Inflammatory macrophage treated with lipopolysaccharide for 4 hours (primary cell): ENCODE measurements at places on chromosomes 5 and 9.
A peak's percentile ranks its signal among the peaks of the same experiment; 100 is the strongest.

GRCh38 chr5:160675988-160676387, 176.0 kb downstream of the ATP10B start:
- DNase-seq: peak; percentile 22

- no peak for DNase-seq
These were observed 48.7 kb downstream of the PCSK1 start for GRCh38 chr5:96384353-96384752.

- peak; percentile 41 for DNase-seq
These were observed 62.6 kb downstream of the NEK6 start for GRCh38 chr9:124320062-124320973.

- DNase-seq: no peak
These were observed 74.1 kb downstream of the STX17 start for GRCh38 chr9:99980598-99980997.

DNA sequence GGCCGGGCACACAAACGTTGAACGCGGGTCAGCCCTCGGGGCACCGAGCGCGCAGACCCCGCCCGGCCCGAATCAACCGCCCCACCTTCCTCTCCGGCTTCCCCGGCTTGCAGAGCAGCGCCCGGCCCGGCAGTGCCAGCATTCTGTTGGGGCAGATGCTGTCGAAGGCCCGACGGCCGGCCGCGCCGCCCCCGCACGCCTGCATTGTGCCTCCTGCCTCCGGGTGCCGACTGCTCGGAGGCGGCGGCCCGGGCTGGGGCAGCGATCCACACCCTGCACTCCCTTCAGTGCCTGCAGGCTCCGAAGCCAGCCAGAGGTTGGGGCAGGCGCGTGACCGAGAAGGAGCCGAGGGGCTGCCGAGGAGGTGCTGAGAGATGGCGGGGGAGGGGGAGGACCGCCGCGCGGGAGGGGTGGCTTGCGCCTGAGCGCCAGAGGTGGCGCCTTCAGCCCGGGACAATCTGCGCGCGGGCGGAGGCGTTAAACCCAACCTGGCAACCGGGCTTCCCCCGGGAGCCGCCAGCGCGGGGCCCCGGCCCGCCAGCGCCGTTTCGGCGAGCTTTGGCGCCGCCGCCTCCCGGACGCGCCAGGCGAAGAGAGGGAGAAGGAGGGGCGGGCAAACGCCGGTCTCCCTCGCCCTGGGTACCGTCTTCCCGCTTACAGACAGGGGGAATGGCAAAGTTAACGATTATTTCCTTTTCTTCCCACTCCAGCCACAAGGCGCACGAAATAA, at the start of gene MCIDAS:
MCIDAS (minus strand) TSS at position 382 of the 730 bp plus-strand sequence; CDS start at position 205, 177 bp downstream.
- DNase-seq: peak; percentile 4

DNA sequence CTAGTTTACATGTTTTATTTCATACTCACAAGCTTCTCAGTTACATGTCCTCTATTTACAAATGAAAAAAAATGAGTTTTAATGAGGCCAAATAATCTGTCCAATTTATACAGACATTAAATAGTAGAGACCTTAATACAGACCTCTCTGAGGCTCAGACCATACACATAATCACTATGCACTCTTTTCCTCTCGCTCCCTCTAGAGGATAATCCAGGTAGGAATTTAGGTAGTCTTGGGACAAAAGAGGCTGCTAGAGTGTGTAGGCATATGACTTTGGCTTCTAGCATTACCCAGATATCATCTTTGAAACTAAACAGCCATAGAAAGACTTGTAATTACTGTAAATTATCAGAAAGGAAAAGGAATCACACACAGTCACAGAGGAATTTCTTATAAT, 444.7 kb downstream of the HINT1 start:
- peak; percentile 11 for DNase-seq

DNA sequence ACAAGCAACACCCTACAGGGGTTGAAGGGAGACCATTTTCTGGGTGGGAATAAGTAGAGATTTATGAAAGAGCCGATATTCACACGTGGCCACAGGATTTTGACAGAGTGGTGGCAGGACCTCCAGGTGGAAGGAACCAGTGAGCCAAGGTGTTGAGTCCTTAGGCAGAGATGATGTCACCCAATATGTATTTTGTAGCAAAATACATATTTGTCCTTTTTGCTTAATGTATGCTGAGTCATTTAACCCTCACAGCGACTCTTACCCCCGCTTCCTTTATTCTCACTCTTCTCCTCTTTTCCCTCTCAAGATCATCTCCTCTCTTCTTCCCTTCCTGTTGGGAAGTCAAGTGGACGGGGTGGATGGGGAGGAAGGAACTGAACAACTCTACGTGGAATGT, 215.7 kb upstream of the S1PR3 start:
- no peak for DNase-seq

GRCh38 chr9:93619272-93619775, 42.9 kb downstream of the PHF2 start:
- no peak for DNase-seq

DNA sequence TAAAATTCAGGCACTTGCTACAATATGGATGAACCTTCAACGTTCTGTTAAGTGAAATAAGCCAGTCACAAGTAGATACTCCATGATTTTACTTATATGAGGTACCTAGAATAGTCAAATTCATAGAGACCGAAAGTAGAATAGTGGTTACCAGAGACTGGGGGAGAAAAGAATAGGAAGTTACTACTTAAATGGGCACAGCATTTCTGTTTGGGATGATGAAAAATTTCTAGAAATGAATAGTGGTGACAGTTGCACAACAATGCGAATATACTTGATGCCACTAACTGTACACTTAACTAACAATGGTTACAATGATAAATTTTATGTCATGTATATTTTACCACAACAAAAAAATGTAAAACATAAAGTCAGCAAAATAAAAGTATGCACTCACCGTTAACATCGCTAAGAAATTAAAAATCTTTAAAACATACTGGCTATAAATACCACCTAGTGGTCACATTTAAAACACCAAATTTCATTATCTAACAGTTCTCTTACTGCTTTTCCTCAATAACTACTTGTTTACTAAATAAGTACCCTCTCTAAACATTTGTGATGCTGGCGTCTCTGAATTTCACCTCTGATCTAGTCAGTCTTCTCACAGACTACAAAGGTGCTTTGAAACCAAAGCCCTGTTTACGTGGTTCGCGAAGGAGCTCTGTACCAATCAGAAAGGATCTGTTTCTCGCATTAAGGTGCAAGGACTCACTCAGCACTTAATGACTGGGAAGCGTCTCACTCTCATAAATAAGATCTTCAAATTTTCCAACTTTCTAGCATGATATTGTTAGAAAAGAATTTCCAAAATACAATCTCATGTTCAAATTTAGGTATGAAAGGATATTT, 22.7 kb downstream of the KIF3A start:
- peak; percentile 4 for DNase-seq

GRCh38 chr5:180799902-180800801, 2.5 kb downstream of the MGAT1 start:
- no peak for DNase-seq

DNA sequence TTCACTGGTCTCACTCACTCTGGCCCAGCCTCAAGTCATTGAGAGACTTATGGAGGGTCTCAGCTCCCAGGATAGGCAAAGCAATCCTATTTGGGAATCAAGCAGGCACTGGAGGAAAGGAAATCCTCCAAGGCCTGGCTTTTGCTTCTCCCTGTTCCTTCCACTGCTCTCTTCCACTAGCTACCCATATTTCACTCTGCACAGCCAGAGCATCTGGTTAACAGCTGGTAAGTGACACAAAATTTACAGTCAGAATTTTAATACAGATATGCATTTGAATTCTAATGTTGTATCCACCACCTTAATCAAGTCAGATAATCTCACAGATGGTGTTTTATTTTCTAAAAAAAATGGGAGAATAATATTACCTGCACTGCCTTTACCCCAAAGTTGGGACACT, 868 bp upstream of the C1QTNF2 start:
- DNase-seq: no peak

DNA sequence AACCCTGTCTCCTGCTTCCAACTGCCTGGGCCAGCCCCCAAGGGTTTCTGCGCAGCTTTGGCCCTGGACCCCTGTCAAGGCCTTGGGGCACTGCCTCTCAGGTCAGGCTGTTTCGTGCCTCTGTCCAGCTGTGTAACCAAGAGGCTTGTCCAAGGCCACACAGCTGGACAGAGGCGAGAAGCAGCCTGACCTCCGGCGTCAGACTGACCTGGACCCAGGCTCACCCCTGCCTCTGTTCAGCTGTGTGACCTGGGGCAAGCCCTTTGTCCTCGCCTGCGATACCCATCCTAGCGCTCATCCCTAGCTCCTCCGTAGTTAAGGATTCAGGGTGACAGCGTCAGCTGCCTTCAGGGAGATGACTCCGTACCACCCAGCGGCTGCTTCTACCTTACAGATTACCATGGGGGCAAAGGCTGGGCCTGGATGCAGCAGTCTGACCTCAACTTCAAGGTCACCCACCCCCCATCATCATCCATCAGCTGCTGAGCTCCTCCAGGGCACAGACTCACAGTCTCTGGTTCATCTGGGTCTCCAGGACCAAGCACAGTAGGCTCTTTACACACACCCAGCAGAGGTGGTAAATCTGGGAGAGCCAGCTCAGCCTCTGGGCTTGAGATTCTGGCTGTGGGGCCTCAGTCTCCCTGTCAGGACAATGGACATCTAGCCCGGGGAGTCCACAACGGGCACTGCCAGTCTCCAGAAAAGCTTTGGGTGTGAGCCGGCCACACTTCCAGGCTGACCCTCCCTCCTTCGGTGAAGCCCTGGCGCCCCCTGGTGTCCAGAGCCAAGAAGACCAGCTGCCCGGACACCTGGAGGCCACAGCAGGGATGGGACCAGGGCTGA, 7.9 kb downstream of the AK1 start:
- DNase-seq: peak; percentile 87

GRCh38 chr9:89311346-89312221, 589 bp downstream of the CKS2 start:
- no peak for DNase-seq

- DNase-seq: no peak
These were observed 88.0 kb upstream of the NFIB start for GRCh38 chr9:14401911-14402310.

- no peak for DNase-seq
These were observed 90.5 kb upstream of the ANXA1 start for GRCh38 chr9:73061146-73061545.

- DNase-seq: no peak
These were observed 99.2 kb upstream of the SLC30A5 start for GRCh38 chr5:68994645-68995044.

GRCh38 chr5:73751254-73751914, 125.4 kb downstream of the ARHGEF28 start:
- DNase-seq: no peak

DNA sequence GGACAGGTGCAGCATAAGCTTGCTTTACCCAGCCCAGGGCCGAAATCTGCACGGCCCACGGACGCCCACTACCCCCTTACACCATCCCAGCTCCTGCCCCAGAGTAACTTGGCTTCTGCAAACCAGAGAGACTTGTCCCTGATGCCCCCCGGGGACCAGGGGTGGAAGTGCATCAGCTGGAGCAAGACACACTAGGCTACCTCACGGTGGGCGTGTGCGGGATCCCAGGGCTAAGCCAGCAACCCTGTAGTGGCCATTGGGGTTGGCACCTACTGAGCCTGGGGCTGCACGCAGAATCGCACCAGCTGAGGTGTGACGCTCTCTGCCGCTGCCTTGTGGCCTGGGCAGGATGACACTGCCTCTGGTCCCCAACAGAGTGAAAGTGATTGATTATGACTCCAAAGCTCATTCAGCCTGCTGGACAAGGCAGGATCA, 6.1 kb upstream of the ZNF79 start:
- peak; percentile 44 for DNase-seq

- peak; percentile 66 for DNase-seq
These were observed 12.7 kb upstream of the TDRD7 start for GRCh38 chr9:97398999-97399758.

DNA sequence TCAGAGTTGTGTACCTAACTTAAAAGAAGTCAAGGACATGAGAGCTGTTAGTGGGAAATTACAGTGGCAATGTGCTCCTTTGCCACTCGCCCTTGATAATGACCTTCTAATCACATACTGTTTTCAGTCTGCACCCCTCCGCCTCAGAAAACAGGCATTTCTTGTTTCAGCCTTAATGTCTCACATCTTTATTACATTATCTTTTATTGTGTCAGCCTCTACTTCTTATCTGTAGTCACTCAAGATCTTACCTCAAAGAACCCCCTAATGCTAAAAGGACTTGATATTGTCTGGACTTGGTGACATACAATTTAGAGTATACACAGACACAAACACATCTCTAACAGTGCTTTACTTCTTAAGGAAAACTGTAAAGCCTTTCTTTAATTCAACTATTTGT, 97.9 kb downstream of the PLCXD3 start:
- no peak for DNase-seq

- DNase-seq: no peak
These were observed 108.3 kb downstream of the DRD1 start for GRCh38 chr5:175335691-175336090.

DNA sequence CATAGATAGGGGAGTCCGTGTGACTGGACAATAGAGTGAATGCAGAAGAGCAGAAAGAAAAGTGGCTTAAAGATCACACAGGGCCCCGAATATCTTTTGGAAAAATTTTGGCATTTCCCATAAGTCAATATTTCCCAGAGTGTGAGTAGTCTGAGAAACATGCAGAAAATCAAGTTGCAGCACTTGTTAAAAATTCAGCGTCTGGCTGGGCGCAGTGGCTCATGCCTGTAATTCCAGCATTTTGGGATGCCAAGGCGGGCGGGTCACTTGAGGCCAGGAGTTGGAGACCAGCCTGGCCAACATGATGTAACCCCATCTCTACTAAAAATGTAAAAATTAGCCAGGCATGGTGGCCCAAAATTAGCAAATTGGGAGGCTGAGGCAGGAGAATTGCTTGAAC, 227.0 kb downstream of the DRD1 start:
- no peak for DNase-seq

DNA sequence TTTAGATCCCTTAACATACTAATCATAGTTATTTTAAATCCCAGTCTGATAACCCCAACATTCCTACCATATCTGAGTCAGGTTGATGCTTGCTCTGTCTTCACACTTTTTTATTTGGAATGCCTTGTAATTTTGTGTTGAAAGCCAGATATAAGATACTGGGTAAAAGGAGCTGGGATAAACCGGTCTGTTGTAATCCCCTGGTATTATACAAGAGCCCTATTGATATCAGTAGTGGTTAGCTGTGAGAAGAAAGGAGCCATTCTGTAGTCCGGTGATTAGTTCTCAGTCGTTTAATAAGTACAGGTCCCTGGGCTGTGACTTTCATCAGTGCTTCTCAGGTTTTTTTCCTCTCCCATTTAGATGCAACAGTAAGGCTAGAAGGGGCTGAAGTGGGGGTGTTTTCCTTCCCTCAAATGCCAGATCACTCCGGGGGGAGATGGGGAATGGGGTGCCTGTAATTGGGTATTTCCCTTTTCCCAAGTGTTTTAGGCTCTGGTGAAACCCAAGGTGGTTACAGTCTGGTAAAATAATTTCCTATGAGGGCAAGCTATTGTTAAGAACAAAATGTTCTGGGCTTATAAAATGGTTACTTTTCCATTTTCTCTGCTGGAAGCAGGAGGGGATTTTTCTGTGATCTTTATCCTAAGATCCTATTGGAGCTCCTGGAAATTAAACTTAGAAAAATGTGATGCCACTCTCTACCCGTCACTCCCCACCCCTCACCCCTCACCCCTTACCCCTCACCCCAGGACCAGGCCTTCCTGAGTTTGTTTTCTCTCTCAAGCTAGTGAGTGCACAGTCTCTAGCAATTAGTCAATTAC, 72.7 kb downstream of the KCNN2 start:
- no peak for DNase-seq
